ENCODE measurements at places on chromosomes 12 and 14.

DNA sequence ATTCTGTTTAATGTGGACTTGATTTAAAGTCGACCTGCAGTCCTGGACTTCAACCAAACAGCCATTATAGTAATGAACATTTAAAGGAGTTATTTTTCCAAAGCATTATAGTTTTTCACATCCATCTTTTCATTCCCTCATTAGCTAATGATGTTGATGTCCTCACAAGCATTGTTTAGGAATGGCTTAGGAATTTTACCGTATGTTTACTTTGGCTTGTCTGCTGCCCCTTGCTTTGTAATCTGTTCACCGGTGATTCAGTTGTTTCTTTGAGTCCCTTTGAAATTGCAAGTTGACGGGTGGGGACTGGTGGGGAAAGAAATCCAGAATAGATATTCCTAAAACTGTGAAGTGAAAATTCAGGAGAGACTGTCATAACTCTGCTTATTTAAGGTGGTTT is 25.4 kb downstream of the PRKCH start:
- no peak for DNase-seq

DNA sequence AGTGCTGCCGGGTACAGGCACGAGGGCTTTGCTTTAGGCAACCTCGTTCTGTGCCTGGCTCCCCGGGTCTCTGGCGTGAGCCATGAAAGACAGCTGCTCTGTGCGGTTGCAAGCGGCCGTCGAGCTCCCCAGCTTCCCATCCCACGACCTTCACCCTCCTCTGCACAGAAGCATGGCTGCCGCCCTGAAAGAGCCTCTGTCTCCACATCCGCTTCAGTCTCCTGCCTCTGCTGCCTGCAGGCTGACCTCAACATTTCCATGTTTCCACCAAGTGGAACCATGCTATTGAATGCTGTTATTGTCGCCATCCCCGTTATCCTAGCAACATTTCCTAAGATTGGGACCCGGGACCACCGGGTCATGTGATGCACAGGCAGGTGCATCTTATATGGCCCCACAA is 57.1 kb downstream of the KDM2B start:
- DNase-seq = no peak

DNA sequence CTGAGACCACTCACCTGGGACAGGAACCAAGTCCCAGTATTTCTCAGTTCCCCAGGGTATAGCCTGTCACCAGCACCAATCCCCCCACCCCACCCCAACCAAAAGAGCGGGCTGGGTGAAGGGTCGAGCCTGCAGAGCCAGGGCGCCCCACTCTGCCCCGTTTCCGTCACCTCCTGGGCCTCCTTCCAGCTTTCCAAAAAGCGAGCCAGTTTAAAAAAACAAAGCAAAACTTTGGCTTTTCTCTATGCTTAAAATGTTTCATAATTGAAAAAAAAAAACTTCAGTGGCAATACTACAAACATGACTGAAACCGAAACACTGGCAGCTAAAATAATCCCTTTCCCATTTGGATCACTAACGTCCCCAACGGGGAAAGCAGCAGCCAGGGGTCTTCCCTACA is 7.5 kb downstream of the CAMKK2 start:
- DNase-seq = no peak

DNA sequence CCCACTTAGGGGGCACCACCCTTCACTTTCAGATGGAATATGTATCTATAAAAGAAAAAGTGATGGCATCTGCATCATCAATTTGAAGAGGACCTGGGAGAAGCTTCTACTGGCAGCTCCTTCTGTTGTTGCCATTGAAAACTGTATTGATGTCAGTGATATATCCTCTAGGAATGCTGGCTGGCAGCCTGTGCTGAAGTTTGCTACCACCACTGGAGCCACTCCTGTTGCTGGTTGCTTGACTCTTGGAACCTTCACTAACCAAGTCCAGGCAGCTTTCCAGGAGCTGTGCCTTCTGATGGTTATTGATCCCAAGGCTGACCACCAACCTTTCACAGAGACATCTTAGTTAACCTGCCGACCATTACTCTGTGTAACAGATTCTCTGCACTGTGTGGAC is 44.7 kb downstream of the RIMKLB start:
- no peak for DNase-seq

DNA sequence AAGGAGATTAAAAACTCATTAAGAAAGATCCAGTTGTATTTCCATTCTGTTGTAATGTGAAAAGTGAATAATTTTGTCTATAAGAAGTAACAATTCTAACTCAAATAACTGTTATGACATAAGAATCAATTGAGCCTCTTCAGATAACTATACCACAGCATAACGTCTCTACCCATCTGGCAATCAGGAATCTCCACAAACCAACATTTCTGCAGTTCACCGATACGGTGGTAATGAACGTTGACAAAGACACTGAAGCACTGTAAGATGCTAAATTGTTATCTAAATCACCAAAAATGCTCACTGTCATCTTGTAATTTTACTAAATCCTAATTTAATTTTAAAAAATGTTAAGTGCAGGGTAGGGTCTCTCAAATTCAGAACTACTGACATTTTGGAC is 130.9 kb upstream of the USP15 start:
- no peak for DNase-seq

All from urothelium cell line (cell line).